Fibroblast of skin of right quadriceps (primary cell): ENCODE measurements at places on chromosomes 1 and 21.
A peak's percentile ranks its signal among the peaks of the same experiment; 100 is the strongest.

DNA sequence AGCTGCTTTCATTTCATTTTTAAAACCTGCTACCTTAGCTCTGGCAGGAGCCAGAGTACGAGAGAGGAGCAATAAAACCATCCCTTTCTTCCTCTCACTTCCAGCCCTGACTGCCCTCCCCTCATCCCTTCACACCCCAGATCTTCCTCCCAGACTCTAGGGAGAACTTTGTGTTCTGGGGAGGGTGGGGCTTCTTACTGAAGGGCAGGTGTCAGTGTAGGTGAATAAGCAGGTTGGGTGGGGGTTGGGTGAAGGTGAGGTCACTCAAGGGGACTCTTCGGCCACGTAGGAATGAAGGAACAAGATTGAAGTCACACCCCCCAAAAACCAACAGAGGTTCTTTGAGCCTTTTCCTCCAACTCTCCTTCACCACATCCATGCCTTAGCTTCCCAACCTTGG lies 88.9 kb downstream of the CD58 start:
- no peak for DNase-seq

- DNase-seq = no peak
Observed at GRCh38 chr1:218024211-218024720, 260.8 kb upstream of the RRP15 start.

GRCh38 chr1:221774054-221774842 lies 32.4 kb upstream of the DUSP10 start:
- no peak for DNase-seq

DNA sequence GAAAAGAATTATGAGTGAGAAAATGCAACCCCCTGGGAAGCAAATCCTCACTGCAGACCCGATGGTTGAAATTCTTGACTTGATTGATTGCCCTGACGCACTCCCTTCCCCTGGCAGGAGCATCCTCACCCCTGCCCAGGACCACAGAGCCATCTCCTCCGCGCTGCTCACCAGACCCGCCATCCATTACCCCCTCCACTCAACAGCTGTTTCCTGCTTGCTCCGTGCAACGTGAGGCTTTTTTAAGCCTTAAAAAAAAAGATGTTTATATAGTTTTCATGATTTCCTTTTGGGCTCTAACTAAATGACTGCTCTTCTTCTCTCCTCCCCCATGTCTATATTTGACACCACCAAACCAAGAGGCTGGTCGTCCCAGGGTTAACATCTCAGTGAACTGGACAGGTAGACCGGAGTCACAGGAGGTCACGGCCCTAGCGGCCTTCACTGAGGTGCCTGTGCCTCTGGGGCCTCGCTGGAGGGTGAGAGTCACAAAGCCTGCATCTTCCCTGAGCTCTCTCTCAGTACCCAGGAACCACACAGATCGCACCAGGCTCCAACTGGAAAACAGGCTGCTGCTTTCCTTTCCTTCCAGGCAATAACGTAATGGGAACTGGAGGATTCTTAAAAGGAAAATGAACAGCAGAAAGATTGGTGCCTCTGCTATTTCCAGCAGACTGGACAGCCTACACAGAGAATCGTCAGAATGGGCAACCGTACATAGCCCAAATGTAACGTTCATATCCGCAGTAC lies 49.8 kb downstream of the ZBTB18 start:
- DNase-seq = peak; percentile 72

DNA sequence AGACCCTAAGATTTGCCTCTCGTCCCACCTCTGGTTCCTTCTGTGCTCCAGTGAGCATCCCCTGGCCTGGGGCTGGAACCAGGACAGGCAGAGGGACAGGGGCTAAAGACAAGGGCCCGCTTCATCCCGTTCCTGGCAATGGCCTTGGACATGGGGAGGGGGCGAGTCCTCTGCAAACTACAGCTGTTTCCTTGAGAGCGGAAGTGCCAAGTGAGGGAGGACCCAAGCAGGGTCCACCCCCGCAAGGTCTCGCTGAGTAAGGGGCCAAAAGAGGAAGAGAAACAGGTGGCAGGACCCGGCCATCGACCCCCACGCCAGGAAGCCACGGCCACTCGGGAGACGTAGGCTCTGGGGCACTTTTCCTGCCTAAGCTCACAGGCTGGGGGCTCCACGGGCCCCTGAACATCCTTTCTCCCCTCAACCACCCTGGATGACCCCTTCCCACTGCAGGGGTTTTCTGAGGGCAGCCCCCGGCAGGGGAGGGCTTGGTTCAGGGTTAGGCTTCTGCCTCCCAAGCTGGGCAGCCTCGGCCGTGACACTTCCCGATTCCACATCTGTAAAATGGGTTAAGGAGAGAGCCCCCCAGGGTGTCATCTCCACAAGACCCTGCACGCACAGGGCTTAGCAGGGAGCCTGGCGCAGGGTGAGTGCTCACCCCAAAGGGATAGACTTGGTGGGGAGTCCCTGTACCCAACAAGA lies 17.9 kb upstream of the PLEKHG5 start:
- DNase-seq = no peak

GRCh38 chr21:26572702-26573381 lies at the start of gene CYYR1:
Gene CYYR1, minus strand, starts transcription at chr21:26573286. Its CDS starts 346 bp downstream, at chr21:26572940.
- peak; percentile 26 for DNase-seq

DNA sequence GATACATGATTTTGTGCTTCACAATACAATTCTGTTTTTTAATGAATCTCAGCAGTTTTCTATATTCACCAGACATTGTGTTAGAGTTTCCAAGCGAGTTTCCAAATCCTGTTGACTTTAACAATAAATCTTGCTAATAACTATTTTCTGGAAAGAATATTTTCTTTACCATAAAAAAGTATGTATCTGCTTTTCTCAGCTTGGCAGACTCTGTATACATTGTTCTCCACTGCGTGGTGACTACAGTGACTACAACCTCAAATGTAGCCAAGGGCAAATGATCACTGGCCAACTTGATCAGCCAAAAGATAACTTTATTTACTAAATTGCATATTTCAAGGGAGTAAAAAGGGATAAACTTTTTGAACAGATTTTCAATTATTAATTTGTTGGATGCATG lies 325.9 kb upstream of the ADAMTS5 start:
- DNase-seq = no peak

DNA sequence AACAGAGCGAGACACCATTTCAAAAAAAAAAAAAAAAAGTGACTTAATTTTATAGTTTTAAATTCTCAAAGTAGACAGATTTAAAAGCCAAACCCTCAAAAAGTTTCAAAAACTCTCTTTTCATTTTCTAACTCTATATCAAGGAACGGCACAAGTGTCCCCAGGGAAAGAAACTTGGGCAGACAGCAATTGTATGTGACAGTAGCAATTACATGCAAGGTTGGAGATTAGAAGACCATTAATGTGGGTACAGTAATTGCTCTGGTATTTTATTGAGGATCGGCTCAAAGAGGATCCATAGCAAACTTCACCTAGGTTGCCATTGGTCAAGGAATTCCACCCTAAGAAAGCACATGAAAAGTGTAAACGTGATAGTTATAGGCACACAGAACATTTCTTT lies 46.2 kb downstream of the ACBD6 start:
- no peak for DNase-seq

- DNase-seq = no peak
Observed at GRCh38 chr1:115624859-115625258, 16.9 kb upstream of the VANGL1 start.

DNA sequence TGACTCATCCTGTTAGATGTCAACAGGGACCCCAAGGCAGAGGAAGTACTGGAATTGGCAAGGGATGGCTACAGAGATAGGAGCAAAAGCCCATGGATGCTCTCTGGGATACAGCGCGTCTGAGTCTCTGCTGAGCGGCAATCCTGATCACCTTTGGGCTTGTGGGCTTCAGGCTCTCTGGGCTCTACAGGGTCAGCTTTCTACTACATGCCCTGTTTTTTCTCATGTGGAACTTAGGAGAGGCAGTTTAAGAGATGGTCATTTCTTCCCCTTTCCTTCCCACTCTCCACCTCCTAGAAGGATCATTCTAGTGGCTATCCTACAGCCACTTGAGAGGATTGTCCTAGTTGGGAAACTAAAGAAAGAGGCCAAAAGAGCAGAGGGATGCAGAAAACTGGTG lies 1.3 kb downstream of the LINGO4 start:
- no peak for DNase-seq

DNA sequence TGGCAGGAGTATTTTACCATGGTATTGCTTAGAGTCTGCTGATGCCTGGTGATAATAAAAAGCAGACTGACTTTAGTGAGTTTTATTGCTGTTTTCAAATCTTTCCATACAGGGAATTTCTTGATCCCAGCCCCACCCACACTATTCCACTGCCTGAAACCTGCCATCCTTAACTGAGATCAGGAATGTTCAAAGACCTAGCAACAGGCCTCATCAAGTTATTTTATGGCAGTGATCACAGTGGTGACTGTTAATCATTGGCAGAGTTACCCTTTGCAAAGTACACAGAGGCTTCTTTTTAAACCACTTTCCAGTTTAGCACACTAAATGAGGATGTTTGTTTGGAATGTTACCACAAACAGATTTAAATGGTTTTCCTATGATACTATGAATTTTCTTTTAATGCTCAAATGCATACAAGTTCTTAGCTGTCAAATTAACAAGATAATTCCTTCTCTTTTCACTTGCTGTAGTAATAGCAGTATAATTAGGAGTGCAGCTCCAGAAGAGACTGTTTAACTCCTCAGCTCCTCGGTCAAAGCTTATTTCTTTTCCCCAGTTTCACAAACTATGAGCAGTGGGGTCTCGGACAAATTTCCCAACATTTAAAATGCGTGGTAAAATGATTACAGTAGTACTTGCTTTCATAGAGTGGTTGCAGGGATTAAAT lies 69.9 kb upstream of the USP25 start:
- peak; percentile 15 for DNase-seq

DNA sequence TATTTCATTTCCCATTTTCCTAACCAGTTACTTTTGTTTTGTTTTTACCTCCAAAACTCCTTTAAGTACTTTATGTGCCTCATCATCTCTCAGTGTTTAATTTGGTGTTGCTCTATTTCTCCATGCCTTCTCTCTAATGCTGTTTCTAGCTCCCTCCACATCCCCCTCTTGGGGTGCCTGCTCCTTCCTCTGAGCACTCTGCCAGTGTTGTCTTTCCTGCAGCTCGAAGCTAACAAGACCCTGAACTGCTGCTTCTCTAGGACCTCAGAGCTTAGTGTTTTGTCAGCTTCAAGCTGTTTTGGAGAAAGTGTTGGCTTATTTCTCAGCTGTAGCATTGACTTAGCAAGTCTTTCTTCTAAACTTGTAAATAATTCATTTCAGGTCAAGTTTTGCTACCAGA lies 290.6 kb downstream of the DPYD start:
- DNase-seq = no peak
